ENCODE measurements at places on chromosomes 3 and 15.

DNA sequence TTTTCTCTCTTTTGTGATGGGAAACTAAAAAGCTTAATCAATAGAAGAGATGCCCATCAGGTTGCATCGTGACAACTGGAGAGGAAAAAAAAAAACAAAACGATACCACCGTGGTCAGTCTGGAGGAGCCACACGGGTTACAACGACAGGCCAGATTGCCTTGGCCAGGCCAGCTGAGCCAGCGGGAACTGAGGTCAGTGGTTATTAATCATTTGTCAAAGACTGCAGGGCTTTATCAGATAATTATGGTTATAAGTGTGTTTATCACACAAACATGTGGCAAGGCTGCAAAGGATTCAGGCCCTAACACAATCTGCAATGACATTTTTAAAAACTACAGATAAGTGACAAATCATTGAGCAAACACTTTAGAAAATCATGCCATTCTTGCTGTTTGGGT lies 135.0 kb upstream of the FAM3D start:
- DNase-seq = no peak

- DNase-seq = no peak
Measured at GRCh38 chr15:44595246-44595645, 58.3 kb downstream of the EIF3J start.

- no peak for DNase-seq
Measured at GRCh38 chr15:92845126-92845508, 55.0 kb upstream of the CHD2 start.

DNA sequence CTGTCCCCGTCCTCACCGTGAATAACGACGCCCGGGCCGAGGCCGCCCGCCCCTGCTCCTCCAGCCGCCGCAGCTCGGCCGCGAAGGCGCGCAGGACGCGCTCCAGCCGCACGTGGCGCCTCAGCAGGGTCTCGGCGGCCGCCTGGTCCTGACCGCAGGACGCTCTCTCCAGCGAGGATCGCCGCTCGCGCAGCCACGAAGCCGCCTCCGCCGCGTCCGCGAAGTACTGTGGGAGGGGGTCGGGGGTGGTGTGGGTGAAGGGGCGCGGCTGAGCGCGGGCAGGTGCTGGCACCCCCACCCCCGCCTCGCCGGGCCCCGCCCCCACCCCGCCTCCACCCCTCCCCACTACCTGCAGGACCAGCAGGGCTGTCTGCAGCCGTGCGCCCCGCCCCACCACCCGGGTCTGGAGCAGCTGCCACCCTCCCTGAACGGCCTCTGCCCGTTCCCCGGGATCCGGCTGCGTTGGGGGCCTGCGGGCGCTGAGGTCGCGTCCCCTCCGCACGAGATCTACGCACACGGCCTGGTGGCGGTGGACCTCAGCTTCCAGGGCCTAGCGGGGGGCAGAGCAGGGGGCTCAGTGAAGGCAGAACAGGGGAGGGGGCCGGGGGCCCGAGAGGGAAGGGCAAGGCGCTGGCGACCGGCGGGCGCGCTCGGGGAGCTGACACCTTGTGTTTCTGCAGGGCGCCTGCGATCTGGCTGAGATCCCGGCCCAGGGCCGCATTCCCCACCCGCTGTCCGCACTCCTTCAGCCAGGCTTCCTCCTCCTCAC lies 11.7 kb downstream of the SPTBN5 start:
- DNase-seq = no peak

GRCh38 chr3:35437381-35437780 lies 201.9 kb upstream of the ARPP21 start:
- DNase-seq = no peak

DNA sequence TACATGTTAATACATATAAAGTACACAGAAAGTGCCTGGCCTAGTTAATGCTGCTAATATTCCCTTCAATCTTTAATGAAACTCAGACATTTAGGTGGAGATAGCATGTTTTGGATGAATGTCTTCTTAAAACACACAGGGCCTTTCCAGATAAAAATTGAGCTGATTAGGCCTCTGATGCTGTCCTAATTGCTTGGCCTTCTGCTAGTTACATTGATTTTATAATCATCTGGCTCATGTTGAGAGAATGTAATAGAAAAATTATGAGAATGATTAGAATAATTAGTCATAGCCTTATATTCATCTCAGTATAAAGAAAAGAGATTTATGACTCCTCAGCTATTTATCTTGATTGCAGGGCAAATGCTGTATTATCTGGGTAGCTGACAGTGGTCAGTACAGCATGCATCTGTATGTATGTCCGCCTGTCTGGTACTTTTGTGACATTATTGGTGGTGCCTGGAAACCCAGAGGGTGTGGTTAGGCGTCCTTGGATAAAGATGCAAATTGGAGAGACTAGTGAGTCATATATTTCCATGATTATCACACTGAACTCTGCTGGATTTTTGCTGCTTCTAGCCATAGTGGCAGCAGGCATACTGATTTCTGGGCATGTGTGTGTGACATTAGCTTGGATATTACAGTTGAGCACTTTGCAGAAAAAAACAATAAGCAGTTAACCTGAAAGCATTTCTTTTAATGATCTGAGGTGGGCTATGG lies 120.8 kb downstream of the FEZF2 start:
- no peak for DNase-seq

DNA sequence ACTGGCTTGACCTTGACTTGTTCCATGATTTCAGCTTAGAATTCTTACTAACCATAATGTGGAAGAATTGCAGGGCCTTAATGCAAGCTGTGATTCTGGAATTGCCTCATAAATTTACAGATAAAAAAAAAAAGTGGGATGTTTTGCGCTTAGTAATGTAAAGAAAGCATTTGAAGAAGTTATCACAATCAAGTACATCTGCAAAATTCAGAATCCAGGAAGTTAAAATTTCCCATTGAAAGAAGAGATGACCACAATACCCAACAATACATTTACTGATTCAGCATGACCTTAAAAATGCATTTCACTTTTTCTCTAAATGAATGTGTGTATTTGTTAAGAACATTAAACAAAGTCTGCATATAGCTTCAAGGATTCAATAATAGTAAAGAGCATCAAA lies 65.1 kb upstream of the CCNL1 start:
- no peak for DNase-seq

DNA sequence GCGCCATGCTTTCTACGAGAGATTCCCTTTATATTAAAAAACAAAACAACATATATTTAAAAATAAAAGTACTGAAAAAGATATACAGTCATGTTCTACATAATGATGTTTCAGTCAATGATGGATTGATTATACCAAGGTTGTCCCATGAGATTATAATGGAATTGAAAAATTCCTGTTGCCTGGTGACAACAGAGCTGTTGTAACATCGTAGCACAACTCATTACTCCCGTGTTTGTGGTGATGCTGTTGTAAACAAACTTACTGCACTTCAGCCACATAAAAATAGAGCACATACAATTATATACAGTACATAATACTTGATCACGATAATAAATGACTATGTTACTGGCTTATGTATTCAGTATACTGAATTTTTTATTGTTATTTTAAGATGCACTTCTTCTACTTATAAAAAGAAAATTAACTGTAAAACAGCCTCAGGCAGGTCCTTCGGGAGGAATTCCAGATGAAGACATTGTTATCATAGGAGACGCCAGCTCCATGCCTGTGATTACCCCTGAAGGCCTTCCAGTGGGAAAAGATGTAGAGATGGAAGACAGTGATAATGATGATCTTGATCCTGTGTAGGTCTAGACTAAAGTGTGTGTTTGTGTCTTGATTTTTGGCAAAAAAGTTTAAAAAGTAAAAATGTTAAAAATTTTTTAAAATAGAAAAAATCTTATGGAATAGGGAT lies 11.7 kb downstream of the CCR1 start:
- DNase-seq = no peak

GRCh38 chr3:102059145-102059943 lies 210.0 kb downstream of the NFKBIZ start:
- DNase-seq = no peak

- no peak for DNase-seq
Measured at GRCh38 chr3:188407158-188407880, 253.4 kb downstream of the LPP start.

GRCh38 chr3:31165399-31165860 lies 271.0 kb upstream of the GADL1 start:
- DNase-seq = no peak

DNA sequence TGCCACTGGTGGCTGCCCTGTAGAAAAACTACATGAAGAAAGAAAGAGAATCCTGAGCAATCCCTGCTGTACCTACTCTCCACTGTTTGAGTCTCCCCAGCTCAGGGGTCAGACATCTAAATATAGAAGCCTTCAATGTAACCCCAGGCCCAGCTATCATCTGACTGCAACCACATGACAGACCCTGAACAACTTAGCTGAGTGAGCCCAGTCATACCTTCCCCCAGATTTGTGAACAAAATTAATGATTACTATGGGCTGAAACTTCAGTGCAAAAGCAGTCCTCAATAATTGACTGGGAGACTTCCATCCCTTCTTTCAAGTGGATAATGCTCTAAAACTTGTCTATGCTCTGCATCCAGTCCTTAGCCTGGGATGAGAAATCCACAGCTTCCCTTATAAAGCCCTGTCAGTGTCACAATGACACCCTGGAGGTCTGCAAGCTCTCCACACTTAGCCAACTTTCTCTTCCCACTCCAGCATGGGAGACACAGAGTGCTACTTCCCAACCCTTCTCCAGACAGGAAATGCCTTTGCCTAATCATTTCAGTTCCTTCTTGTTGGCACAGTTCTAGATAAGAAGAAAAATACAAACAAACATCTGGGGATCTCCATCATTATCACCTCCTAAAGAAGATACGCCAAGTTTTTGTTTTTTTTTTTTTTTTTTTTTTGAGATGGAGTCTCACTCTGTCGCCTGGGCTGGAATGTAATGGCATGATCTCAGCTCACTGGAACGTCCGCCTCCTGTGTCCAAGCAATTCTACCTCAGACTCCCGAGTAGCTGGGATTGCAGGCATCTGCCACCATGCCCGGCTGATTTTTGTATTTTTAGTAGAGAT lies 198.5 kb upstream of the GADL1 start:
- no peak for DNase-seq

DNA sequence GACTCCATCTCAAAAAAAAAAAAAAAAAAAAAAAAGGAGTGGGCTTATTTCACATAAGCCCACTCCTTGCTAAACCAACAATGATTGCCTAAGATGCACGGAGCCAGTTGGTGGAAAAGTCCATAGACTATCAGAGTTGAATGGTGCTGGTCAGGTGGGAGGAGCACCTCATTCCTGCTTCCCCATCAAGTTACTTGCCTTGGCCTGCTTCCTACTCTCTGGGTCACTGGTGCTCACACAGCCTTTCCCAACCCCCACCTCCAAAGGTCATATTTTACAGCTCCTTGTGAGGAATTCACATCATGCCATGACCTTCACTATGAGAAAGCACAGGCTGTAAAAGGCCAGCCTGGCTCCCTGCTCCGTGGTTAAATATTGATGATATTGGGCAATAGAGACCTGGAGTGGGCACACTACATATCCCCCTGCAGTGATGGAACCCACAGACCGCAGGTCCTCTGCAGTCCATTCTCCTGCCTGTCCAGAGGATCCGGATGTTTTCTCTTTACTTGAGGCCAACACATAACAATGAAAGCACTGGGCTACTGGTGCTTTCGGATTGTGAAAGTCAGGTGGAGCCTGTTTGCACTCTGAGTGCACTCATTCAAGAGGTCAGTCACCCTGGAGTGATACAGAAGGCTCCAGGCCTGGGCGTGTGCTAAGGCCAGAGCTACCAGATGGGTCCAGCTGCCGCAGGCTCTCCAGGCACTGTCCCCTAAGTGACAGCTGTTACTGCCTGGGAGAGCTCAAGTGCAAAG lies at the start of gene SLC51B:
Gene SLC51B, plus strand, starts transcription at position 664 of the 758 bp plus-strand sequence. CDS start 4,618 bp downstream, outside the sequence.
- no peak for DNase-seq

DNA sequence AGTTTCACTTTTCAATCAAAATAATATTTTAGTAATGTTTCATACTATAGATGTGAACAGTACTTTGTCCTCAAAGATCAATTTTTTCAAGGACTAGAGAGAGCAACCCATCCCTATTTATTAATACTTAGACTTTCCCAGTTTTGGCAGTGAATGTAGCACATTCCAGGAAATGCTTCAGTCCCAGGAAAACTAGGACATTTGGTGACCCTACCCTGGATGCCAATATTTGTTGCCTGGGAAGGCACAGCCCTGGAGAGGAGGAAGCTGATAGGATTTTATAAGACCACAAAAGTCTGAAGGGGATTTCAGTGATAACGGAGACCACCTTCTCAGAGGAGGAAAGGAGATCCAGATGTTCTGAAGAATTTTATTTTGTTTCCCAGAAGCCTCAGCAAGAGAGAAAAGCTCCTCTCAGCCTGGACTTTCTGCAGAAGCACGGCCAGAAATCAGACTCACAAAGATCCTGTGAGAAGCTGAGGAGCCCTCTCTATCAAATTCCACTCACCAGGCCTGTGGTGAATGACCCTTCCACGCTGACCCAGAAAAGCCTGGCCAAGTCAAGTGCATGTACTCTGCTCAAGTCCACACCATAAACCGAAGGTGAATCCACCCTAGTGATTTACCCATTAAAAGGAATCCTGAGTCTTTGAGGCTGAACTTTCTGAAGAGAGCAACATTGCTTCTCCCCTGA lies 87.7 kb upstream of the ABHD17C start:
- DNase-seq = no peak

- no peak for DNase-seq
Measured at GRCh38 chr3:155110996-155111901, 31.1 kb downstream of the MME start.

DNA sequence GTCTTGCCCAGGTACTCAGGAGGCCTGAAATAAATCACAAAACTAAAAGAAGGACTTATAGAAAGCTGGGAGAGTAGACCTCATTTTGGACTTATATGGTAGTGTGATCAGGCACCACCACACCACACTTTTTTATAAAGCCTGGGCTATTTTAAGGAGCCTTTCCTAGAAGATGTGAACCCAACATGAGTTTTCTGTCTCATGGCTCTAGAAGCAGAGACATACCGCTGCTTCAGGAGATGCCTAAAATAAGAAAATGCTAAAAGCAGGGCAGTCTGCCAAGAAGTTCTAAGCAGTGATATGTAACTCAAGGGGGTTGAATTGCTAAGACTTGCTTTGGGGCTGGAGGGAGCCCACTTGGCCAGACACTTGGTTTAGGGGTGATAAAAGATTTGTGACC lies 49.6 kb downstream of the SUMF1 start:
- DNase-seq = no peak

DNA sequence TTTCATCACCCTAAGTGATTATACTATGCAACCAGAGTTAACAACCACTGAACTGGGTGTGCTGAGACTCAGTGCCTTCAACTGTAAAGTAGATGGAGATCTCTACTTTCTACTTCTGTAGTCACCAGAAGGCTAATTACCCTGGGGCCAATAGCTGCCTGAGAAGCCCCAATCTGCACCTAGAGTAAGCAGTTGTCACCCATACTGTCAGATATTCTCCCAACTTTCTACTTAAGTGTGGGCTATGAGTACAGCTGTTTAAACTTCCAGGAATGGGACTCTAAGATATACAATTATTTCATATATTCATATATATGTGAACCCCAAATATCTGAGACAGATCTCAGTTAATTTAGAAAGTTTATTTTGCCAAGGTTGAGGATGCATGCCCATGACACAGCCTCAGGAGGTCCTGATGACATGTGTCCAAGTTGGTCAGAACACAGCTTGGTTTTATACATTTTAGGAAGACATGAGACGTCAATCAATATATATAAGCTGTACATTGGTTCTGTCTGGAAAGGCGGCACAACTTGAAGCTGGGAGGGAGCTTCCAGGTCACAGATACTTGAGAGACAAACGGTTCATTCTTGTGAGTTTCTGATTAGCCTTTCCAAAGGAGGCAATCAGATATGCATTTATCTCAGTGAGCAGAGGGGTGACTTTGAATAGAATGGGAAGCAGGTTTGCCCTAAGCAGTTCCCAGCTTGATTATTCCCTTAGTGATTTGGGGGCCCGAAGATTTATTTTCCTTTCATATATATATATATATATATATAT lies 41.9 kb downstream of the CCNL1 start:
- no peak for DNase-seq

GRCh38 chr3:55245351-55245750 lies 241.8 kb downstream of the WNT5A start:
- DNase-seq = no peak

All from stimulated activated CD4-positive, alpha-beta T cell treated with anti-CD3 and anti-CD28 coated beads, Interleukin-4, amount 100 ng/mL, for 48 hours (primary cell).